CD4-positive, alpha-beta T cell (primary cell): ENCODE measurements at places on chromosomes 4 and X.

DNA sequence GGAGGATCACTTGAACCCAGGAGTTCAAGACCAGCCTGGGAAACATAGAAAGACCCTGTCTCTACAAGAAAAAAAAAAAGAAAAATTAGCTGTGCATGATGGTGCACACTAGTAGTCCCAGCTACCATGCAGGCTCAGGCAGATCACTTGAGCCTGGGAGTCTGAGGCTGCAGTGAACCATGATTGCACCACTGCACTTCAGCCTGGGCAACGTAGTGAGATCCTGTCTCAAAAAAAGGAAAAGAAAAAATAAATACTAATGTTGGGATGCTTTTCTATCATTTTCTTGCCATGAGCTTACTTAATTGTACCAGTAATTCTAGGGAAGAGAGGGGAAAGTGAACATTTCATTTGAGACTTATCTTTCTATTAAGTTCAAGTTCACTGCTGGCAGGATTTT lies 19.8 kb downstream of the DCUN1D4 start:
- DNase-seq: no peak

- DNase-seq: no peak
These were observed 62.7 kb downstream of the TRIM2 start for GRCh38 chr4:153266988-153267387.

DNA sequence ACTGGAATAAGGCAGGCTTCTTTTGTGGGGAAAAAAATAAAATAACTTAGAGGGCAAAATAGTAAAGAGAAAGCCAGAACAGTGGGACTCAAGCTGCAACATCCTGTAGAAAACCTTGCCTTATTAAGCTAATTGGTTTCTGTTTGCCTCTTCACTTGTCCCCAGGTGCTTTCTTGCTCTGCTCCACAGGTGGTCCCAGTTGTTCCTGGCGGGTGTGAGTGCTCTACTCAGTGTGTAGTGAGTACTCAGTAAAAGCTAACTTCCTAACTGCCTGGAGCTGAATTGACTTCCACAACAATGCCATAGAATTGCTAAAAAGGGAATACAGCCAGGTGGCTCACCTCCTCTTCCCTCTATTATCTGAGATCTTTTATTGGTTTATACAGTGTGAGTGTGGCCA lies 930.2 kb downstream of the C4orf33 start:
- no peak for DNase-seq

DNA sequence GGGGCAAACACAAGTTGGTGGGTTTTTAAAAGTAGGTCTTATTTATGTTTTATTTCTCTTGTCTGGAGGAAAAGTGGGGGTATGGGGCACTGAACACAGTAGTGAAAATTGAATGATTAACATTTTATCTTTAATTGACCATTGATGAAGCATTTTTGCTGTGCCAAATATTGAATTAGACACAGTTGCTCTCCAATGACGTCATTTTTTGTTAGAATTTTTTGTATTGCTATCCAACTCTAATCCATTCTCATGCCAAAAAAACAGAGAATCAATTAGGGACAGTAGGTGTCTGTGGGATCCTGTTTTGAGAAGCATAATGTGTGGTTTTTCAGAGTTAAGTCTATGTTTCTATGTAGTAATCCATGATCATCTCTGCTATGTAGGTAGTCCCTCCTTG lies 1032.8 kb downstream of the STPG2 start:
- DNase-seq: no peak

DNA sequence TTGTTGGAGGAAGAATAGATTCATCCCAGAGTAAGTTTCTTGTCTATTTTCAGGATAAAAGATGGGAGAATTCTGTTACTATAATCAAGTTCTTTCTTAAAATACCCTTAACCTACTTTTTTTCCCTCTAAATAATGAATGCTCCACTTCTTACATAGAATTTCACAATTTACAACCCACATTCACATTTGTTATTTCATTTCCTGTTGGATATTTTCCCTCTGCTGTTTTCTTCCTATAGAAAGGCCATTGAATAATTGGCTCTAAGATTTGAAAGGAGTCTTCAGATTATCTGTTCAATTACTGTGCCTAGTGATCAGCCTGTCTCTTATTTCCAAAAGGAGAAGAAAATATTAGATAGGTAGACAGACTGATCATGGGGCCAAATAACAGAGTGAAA lies 79.7 kb downstream of the CPE start:
- no peak for DNase-seq

DNA sequence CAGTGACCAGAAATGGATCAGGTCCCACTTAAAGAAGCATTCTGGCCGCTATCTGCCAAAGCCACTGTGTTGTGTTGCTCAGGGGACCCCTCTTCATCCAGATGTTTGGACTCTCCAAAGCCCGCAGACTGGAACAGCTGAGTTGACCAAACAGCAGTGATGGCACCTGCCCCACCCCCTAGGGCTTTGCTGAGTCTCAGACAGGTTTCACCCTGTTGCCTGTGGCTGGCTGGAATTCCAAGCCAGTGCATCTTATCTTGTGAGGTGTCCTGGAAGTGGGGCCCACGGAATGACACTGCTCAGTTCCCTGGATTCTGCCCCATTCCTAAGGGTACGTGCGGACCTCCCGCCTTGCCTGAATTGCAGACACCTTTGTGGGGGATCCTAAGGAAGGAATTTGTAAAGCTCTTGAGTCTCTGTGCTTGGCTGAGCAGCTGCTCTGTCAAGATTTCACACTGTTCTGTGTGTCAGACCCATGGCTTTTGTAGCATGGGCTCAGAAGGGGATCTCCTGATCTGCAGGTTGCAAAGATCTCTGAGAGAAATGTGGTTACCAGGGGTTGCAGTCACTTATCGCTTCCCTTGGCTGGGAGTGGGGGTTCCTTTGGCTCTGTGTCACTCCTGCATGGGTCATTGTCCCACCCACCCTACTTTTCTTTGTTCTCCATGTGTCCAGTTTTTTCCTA lies 1707.9 kb upstream of the PCDH10 start:
- no peak for DNase-seq

- no peak for DNase-seq
These were observed 4.8 kb downstream of the ATP2B3 start for GRCh38 chrX:153522259-153522658.

- peak; percentile 28 for DNase-seq
These were observed 102.2 kb upstream of the NKX1-1 start for GRCh38 chr4:1508161-1509160.

DNA sequence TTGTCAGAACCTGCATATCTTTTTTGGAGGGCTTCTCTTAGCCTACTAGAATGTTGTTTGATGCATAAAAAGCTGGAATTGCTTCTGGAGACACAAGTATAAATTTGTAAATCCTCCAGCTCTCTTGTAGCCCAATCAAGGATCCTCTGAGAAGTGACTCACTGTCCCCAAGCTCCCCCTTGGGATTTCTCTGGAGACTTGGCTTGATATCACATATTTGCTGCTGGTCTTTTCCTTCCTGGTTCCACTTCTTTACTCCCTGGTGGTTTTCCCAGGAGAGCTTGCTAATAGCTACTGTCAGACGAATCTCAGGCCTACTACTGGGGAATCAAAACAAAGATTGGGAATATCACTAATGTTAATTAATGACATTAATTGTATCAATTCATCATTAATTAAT lies 173.1 kb downstream of the STK32B start:
- no peak for DNase-seq

GRCh38 chrX:122739770-122740169 lies 444.3 kb upstream of the GRIA3 start:
- no peak for DNase-seq

GRCh38 chr4:136754810-136755530 lies 777.3 kb downstream of the PCDH18 start:
- no peak for DNase-seq

- DNase-seq: no peak
These were observed 378.3 kb upstream of the PCDH10 start for GRCh38 chr4:132770776-132771175.

- peak; percentile 20 for DNase-seq
These were observed 50.4 kb upstream of the CCDC160 start for GRCh38 chrX:134186362-134187121.

- no peak for DNase-seq
These were observed 551.8 kb upstream of the PABPC4L start for GRCh38 chr4:134753390-134753789.

GRCh38 chr4:147780137-147780777 lies 48.4 kb downstream of the ARHGAP10 start:
- DNase-seq: no peak

DNA sequence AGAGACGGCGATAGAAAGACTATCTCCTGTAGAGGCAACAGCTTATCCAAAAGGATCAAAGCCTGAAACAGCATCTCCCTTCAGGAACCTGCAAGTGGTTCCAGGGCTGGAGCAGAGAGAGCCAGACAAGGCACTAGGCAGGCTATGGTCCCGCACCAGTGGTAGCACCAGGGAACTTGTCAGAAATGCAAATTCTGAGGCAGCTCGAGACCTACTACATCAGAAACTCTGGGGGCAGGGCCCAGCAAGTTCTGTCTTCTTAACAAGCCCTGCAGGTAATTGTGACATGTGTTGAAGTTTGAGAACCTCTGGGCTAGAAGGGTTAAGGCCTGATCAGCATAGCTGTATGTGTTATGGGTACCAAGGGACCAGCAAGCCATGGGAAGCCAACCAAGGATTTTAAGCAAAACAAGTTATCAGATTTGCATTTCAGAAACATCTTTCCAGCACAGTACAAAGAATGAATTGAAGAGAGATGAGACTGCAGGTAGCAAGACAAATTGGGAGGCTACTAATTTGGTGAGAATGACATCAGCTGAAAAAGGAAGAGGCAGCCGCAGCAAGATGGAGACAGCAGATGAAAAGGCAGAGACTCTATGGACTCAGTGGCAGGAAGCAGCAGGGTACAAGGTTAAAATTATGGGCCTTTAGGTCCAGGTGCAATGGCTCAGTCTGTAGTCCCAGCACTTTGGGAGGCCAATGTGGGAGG lies 139.7 kb downstream of the TSPAN5 start:
- no peak for DNase-seq

DNA sequence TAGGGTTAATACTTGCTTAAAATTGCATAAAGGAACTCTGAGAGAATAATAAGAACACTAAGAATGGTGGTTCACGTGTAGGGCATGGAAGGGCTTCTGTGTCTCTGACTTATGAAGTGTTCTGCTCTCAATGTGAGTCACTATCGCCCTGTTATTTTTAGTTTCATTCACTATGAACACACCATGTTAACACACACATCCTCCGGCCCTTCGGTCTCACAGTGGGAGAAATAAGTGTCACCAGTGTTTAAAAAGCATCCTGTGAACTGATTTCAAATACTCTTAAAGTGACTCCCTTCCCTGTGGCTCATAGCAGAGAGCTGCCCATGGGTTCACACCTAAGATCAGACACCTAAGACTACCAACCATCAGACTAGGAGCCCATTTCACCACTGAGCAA lies 33.8 kb upstream of the FGFBP2 start:
- no peak for DNase-seq

DNA sequence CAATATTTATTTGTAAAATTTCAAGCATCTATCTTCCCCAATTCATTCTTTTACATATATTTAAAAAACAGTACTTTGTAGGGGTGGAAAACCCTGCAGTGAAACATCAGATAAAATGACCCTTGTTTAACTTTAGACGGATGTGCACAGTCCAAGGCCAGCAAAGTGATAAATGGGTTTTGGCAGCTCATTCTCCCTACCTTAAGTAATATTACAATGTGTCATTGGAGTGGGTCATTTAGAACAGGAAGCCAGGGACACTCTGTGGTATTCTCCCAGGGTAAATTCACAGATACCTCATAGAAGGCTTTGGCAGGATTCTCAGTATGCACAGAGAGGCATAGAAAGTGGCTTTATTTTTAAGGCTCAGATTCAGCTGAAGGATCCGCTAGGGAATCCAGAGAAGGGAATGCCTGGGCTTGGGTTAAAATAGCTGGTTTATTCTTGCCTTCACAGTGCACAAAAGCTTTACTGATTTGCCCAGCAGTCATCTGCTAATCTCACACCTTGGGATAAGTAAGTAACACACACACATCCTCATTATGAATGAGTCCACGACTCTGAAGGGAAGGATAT lies 206.7 kb downstream of the RASL11B start:
- no peak for DNase-seq

DNA sequence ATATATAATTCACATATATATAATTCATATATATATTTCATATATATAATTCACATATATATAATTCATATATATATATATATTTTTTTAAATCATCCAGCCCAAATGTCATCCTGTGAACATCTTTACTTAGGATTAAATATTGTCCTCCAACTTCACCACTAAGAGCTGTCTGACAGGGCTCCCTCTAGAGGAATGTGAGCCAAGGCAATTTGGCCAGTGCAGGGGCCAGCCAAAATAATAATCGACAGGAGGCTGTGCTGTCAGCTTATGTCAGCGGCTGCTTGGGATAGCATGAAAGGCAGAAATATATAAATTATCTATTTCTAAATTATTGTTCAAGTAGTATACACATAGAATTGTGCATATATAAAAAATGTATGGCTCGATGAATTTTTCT lies 29.5 kb downstream of the EGFL6 start:
- DNase-seq: no peak

DNA sequence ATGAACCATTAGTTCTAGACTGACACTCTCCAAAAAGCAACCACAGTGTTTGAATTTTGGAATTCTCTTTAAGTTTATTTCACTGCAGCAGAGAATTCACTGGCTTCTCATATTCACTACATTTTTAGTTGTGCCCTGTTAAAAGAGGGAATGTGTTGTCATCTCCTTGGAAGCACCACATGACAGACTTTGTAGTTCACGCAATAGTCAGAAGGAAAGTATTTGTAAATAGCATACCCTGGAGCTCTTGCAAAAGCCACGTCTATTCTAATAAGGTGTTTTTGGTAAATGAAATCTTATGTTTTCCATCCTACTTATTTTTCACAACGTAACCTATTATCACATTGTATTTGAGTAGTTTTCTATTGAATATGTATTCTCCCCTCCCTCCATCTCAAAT lies 25.8 kb downstream of the DOCK11 start:
- DNase-seq: no peak

GRCh38 chrX:20309806-20310205 lies 43.1 kb upstream of the RPS6KA3 start:
- DNase-seq: no peak

DNA sequence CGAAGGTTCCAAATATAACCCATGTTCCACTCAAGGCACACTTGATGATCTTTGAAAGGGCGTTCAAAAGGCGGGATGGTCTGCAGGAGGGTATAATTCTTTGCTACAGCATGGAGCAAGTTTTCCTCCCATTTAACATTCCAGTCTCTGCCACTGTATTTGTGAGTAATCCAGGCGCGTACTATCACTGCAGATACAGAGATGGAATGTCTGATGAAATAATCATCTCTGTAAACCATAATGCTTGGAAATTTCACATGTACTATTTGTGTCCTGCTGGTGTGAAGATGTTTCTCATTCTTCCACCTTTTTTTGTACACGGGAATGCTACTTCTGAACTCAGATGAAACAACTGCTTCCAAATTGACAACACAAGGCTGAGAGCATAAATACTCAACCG lies 15.5 kb downstream of the SEL1L3 start:
- no peak for DNase-seq

DNA sequence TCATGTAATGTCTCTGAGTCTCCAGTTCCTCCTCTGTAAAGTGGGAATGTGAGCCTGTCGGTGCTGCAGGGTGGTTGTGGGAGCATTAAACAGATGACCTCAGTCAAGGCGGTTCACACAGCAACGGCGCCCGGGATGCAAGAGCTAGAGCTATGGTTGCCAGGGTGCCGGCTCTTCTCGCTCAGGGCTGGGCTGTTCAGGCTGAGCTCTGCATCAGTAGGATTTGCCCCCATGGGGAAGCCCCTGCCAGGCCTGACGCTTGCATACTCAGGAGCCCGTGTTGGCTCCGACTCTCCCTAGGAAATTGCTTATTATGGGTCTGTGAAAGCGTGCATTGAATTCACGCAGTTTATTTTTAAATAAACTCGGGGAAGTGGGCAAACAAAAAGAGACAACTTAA lies 67.3 kb downstream of the PSAPL1 start:
- no peak for DNase-seq

GRCh38 chrX:12987900-12988594 lies 13.1 kb downstream of the TMSB4X start:
- DNase-seq: no peak
